Nucleus accumbens (tissue), 56 donors: ENCODE measurements at places on chromosomes 5 and 9.

DNA sequence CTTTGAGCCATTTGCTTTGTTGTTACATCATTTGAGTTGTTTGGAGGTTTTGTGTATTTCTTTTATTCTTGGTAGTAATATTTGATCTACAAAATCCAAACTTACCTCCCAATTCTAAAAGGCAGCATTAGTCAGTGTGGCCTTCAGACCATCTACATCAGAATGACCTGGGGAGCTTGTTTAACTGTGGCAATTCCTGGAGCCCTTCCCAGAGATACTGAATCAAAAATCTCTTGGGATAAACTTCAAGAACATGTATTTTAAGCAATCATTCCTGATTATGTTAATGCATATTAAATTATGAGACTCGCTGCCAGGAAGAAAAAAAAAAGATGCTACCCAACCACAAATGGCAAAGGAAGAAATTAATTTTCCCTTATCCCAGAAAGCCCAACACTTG is 268.9 kb upstream of the PDE4D start:
- no peak for DNase-seq

DNA sequence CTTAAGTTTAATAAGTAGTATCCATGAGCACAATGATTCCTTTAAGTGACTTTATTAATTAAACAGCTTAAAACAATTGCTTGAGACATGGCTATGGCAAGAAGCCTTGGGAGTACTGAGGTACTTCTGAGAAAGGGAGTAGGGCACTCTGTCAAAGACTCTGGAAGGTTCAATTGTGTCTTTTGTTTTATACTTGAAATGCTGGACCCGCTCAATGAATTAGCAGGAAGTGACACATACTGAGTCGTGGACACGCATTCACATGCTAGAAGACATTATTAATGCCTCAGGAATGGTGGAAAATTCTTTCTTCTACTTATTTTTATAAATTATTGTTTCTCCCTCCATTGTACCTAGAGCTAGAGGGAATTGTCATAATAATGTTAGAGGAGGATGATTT is 347.3 kb upstream of the ZNF608 start:
- no peak for DNase-seq

- no peak for DNase-seq
Observed at GRCh38 chr9:89929315-89929672, 324.5 kb downstream of the GADD45G start.

- no peak for DNase-seq
Observed at GRCh38 chr5:7662289-7662688, 188.6 kb downstream of the CFAP90 start.

GRCh38 chr5:142984011-142984410 is 213.8 kb downstream of the ARHGAP26 start:
- no peak for DNase-seq

GRCh38 chr5:112586596-112587062 is 151.1 kb upstream of the APC start:
- no peak for DNase-seq

DNA sequence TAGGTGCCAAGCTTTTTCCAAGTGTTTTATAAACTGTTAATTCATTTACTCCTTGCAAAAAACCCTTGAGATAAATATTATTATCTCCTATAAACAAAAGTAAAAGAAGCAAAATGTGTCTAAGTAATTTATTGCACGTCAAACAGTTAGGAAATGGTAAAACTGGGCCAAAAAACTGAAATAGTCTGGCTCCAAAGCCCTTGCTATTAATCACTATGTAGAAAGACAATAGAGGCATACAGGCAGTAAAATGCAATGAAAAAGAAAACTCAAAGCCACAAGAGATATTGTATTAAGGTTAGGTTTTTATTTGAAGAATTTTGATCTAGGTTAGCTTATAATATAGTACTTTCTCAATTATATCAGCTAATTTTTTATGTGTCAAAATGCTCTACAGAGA is 457.7 kb downstream of the ANXA1 start:
- no peak for DNase-seq

DNA sequence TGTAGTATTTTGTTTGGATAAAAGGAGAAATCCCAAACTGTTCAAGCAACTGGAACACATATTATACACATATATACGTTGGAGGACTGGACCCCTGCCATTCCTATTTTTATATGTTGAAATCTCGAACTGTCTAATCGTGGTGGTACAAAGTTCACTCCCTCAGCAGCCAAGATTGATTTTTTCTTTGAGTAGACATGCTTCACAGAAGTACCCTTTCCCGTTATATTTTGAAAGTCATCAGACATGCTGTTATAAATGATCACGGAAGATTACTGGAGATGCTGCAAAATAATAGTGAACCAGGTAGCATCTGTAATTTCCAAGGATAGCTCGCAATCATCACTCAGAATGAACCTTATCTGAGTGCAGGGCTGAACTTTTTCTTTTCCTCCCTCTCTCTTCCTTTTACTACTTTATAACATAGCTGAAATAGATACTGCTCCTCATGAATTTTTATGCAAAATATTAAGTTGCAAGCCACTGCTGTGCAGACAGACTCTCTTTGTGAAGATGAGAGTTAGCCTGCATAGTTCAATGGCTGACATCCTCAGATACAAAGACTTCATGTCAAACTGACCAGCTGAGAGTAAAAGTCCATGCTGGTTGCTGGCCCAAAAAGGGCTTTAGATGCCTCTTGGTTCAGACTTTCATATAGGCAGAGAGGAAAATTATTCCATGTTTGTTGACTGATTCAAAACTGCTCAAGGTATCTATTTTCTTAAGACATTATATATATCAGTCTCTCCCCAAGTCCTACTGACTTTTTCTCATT is 451.9 kb downstream of the TMEM38B start:
- no peak for DNase-seq

DNA sequence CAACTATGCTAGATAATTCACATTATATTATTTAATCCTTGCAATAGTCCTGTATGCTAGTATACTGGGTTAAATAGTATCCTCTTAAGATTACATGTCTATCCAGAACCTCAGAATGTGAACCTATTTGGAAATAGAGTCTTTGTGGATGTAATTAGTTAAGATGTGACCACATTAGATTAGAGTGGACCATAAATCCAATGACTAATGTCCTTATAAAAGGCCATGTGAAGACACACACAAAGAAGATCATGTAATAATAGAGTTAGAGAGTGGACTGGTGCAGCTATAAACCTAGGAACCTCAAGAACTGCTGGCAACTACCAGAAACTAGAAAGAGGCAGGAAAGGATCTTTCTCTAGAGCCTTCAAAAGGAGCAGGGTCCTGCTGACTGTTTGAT is 263.6 kb upstream of the PTGER4 start:
- DNase-seq, result no peak

DNA sequence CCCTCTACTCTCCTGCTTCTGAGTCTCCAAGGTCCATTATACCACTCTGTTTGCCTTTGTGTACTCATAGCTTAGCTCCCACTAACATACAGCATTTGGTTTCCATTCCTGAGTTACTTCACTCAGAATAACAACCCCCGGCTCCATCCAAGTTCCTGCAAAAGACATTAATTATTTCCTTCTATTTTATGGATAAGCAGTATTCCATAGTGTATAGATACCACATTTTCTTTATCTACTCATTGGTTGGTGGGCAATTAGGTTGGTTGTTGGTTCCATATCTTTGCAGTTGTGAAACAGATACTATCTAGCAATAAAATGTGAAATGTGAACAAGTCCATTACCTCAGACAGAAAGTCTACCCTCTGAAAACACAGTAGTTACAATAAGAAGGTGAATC is 110.3 kb downstream of the DOCK8 start:
- DNase-seq, result no peak

- DNase-seq, result no peak
Observed at GRCh38 chr9:130156672-130157071, 15.5 kb upstream of the NCS1 start.

GRCh38 chr5:172497591-172498255 is 43.4 kb upstream of the SH3PXD2B start:
- DNase-seq, result no peak

DNA sequence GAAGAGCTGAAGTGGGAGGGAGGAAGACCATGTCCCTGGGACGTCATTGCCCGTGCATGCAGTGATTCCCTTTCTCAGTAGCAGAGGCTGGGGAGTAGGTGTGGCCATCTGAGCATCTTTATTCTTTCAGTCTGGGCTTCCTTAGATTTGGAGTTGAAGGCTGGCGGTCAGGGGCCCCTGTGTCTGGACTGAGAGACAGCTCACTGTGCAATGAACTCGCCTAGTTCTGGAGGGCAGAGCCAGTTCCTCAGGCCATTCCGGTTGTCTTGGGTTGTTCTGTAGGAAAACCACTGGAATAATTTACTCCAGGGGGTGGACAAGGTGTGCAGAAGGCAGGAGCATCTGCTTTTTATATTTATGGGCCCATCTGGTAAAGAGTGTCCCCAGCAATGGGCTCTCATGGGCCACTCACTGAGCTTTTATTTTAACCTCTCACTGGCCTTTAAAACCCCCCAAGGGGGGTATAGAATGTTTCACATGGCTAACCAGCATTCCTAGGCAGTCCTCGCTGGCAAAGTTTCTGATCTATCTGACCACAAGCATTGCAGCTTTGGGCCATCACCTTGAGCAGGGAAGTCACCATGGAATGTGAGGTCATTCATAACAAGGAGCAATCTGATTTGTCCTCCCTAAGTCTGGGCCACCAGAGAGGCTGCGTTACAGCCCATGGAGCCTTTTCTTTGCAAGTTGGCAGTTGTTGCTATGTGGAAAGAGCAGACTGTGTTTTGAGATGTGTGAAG is 9.2 kb downstream of the STC2 start:
- no peak for DNase-seq

DNA sequence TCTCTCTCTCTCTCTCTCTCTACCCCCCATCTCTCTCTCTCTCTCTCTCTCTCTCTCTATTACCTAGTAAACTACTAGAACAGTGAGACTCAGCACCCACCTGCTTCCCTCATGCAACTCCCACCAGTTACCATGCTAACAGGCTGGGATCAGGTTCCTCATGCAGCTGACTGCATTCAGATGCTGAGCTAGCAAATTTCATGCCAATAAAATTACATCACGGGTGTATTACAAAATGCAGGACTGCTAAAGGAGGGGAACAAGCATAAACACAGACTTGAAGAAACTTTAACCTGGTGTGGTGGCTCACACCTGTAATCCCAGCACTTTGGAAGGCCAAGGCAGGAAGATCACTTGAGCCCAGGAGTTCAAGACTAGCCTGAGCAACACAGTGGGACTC is 76.0 kb downstream of the CEMIP2 start:
- no peak for DNase-seq

DNA sequence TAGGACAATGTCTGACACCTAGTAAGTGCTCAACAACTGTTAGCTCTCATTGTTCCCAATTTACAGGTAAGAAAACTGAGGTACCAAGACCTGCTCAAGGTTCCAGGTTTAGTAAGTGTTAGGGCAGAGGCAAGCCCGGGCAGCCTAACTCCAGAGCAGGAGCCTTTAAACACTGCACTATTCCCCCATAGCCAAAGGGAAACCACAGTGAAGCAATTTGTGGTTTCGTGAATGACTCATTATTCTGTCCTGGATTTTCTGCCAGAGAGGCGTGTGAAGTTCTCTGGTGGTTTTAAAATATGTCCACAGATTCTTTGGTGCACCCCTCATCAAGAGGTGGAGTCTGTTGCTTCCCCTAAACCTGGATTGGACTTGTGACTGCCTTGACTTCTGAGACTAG is 1.0 kb upstream of the MCC start:
- DNase-seq, result no peak

DNA sequence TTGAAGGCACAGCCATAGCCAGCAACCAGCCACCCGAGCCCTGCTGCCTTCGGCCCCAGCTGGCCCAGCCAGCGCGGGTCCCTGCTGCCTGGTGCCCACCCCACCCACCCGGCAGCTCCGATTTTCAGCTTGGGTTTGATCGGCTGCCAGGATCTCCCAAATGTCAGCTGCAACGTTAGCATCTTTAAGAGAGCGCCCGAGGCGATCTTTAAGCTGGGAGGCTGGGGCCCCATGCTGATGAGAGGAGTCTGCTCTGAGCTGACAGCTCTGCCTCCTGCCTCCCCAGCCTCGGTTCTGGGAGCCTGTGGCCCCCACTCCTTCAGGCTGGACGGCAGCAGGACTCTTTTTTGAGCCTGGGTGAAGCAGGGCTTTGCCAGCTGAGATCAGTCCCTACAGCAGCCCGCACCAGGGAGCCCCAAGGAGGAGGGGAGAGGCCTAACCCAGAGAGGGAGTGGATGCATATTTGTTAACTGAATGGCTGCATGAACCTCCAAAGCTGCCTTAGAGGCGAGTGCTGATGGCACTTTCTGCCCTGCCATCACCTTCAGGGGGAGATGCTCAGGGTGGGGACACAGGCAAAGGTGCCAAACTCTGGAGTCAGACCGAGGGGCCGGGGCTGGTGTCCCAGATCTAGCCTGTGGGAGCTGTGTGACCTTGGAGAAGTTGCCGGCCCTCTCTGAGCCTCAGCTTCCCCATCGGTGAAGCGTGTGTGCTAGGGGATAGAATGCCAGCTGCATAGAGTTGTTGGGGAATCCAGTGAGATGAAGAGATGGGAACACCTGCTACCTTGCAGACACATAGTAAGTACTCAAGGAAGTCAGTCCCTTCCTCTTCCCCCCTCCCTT is 165.5 kb downstream of the C9orf50 start:
- DNase-seq, result no peak

- no peak for DNase-seq
Observed at GRCh38 chr5:150114102-150114641, 27.8 kb upstream of the CSF1R start.

DNA sequence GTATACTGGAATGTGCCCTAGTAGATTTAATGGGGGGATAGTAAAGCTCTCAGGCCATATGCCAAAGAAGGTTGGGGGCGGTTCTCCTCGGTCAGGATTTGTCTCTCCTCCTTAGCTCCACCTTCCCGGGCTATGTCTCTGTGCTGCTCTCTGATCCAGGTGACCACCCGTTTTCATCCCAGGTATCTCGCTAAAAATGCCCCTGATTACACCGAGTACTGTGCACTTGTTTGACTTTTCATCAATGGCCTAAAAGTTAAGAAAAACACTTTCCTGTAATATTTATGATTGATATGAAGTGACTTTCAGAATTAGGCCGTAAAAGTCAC is 724 bp downstream of the NDUFS6 start:
- no peak for DNase-seq

- no peak for DNase-seq
Observed at GRCh38 chr5:145467446-145467845, 367.7 kb downstream of the PRELID2 start.

DNA sequence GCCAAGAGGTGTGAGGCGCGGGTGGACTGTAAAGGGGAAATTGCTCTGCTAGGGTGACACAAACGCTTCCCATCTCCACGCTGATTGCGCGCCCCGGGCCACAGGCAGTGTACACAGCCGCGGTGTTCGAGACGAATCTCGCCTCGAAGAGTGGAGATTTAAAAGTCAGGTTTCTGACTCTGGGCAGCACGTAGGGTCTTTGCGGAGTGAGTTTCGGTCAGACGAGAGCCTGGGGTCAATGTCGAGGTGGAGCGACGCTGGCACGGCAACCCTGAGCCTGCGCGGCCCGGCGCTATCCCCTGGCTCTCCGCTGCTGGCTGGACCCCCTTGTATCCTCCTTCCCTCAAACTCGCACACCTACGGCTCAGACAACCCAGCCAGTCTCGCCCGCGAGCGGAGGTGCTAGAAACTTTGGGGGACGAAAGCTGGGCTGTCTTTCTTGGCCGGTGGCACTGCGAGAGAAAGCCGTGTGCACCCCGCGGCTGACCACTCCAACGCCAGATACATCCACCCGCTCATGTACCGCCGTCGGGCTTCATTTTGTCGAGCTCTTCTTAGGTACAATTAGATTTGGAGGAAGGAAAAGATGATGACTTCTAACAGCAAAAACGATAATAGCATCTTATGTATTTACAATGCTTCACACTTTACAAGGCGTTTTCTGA is 5.4 kb upstream of the FOXB2 start:
- DNase-seq, result no peak

- no peak for DNase-seq
Observed at GRCh38 chr5:135027266-135027696, 6.7 kb downstream of the PITX1 start.

GRCh38 chr5:39584927-39585326 is 160.1 kb upstream of the DAB2 start:
- no peak for DNase-seq
